ENCODE measurements at places on chromosomes 16 and 17.
A peak's percentile ranks its signal among the peaks of the same experiment; 100 is the strongest.

GRCh38 chr16:28300327-28300726 is 8.0 kb downstream of the SBK1 start:
- no peak for DNase-seq

DNA sequence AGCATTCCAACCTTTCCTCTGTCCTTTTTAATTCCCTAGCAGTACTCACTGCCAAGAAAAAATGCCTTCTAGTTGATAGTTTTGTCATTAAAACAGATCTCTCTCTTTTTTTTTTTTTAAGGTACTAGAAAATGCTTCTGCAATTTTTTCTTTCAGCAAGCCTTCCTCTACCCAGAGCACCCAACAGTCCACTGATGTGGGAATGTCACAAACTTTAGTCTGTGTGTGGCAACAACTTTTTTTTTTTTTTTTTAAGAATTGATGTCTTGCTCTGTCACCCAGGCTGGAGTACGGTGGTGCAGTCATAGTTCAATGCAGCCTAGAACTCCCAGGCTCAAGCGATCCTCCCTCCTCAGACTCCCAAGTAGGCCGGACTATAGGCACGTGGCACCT is 34.7 kb downstream of the CDRT15 start:
- no peak for DNase-seq

DNA sequence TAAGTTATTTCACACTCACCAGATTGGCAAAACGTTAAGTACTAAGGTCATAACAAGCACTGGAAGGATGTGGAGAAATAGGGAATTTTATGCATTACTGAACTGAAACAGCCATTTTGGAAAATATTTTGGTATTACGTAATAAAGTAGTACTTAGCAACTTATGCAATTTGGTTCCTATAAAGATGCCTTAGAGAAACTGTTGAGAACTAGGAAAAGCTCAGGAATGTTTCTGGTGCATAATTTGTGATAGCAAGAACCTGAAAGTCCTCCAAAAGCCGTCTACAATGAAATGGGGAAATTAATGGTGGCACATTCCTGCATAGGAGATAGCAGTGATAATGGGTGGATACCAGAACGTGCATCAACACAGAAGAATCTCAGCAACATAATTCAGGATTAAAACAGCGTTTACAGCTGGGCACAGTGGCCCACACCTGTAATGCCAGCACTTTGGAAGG is 472.5 kb downstream of the WWOX start:
- no peak for DNase-seq

DNA sequence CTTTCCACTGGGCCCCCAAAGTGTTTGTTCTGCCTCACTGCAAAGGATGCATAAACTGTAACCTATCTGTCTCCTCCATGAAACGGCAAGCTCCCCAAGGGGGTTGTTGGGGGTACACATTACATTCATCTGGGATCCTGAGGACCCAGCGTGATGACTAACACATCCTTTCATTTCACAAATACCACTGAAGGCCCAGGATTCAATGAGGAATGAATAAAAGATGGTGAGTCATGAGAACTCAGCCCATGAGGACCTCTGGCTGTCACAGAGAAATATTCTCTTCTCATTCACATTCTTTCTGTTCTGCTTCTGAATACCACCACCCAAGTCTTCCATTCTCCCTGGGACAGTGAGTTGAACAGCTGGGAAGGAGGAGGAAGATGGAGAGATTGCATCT is 149.8 kb downstream of the RBFOX3 start:
- DNase-seq, result no peak

- DNase-seq, result peak; percentile 92
Observed at GRCh38 chr17:65122836-65123756, 14.1 kb upstream of the RGS9 start.

GRCh38 chr16:79151-80054 is 1.4 kb downstream of the MPG start:
- DNase-seq, result no peak

GRCh38 chr16:56121156-56121500 is 70.2 kb upstream of the GNAO1 start:
- no peak for DNase-seq

DNA sequence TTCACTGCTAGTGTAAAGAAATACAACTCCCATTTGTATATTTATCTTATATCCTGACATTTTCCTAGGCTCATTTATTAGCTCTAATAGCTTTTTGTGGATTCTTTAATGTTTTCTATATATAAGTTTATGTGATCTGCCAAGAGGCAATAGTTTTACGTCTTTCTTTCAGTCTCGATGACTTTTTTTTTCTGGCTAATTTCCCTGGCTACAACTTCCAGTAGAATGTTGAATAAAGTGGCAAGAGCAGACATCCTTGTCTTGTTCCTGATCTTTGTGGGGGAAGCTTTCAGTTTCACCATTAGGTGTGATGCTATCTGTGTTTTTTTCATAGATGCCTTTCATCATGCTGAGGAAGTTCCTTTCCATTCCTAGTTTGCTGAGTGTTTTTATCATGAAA is 43.9 kb upstream of the ABCA3 start:
- no peak for DNase-seq

GRCh38 chr17:47078801-47079200 is 99.7 kb upstream of the RPRML start:
- DNase-seq, result no peak

GRCh38 chr17:50136096-50136687 is 6.2 kb upstream of the SAMD14 start:
- no peak for DNase-seq

- DNase-seq, result no peak
Observed at GRCh38 chr16:23223368-23223767, 40.8 kb downstream of the SCNN1G start.

- no peak for DNase-seq
Observed at GRCh38 chr17:44272321-44272951, 4.5 kb upstream of the SLC4A1 start.

DNA sequence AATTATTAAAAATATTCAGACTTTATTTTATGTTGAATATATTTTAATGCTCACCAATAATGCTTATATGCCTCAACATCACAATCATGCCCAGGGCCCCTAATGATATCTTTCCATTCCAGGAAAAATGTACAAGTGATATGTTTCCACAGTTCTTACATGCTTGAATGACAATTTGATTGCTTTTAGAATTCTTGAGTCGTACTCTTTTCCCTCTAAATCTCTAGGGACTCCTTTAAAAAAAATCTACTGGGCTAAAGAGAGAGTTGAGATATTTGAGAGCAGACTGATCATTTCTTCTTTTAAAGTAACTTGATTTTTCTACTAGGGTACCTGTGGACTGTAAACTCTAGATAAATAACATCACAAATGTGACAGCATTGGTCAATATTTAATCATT is 18.2 kb upstream of the HLF start:
- DNase-seq, result no peak

- no peak for DNase-seq
Observed at GRCh38 chr16:87077750-87078127, 239.5 kb downstream of the C16orf95 start.

- no peak for DNase-seq
Observed at GRCh38 chr16:64469906-64470702, 651.8 kb downstream of the CDH11 start.

- no peak for DNase-seq
Observed at GRCh38 chr16:15611610-15612009, 31.3 kb downstream of the MARF1 start.

DNA sequence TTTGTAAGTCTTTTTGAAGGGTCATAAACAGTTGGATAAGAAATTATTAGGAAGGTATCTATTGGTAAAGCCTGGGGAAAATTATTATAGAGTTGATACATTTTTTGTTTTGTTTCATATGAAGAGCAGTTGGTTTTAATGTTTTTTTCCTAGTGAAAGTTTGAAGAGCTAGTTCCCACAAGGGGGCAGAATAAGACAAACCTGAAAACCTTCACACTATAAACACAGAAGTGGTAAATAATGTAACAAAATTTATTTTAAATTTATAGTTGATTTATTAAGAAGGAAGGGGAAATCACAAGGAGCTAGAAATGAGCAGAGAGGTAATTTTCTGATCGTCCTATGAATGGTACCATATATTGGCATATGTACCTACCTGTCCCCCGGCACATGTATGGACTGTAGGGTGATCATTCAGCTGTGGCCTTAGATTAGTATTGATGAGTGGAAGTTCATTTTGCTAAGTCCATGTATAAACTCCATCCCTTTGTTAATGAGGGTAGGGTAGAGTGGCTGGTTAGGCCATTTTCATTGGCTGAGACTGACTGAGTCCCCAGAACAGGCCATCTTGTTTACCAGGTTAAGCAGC is 116.3 kb downstream of the TANC2 start:
- no peak for DNase-seq

DNA sequence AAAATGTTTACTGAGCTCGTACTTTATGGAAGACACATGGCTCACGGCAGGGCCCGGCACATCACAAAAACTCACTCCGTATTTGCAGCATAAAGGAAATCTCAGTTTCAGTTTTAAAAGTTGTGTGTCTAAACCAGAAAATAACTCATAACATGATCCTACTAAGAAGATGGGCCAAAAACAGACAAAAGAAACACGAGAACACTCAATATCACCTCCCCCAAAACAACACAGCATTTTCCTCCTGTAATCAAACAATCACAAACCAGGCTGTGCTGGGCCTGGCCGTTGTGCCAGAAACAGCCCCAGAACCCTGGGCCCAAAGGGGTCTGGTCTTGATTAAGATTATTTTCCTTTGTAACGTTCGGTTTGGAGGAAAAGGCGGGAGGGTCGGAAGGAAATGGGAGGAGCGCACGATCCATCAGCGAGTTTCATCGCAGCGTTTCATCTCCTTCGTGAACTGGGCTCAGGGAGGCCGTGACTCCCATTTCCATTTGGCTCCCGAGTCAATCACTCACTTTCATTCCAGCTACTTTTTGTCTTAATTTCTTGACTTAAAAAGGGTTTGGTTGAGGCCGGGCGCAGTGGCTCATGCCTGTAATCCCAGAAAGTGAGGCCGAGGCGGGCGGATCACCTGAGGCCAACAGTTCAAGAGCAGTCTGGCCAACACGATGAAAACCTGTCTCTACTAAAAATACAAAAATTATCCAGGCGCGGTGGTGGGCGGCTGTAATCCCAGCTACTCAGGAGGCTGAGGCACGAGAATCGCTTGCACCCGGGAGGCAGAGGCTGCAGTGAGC is 61.4 kb downstream of the NXN start:
- DNase-seq, result no peak

DNA sequence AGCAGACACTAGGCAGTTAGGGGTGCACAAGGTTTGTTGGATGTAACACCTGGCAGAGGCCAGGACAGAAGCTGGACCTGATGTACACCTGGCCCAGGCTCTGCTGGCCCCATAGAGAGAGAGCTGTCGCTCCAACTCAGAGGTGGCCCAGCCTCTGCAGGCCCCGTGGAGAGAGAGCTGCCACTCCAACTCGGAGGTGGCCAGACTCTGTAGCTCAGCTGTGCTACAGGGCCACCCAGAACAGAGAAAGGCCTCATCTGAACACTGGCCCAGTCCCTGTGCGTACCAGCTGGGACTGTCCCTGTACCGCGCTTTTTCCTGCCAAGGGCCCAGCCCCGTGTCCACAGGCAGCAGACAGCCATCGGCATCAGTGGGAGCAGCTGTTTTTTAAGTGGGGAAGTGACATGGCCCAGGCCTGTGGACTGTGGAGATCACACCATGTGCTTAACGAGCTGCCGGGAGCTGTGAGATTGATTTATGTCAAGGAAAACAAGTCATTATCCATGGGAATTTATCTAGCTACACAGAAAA is 176.4 kb upstream of the CHMP6 start:
- no peak for DNase-seq

GRCh38 chr16:70476272-70477020 is 22.1 kb downstream of the FCSK start:
- DNase-seq, result no peak

DNA sequence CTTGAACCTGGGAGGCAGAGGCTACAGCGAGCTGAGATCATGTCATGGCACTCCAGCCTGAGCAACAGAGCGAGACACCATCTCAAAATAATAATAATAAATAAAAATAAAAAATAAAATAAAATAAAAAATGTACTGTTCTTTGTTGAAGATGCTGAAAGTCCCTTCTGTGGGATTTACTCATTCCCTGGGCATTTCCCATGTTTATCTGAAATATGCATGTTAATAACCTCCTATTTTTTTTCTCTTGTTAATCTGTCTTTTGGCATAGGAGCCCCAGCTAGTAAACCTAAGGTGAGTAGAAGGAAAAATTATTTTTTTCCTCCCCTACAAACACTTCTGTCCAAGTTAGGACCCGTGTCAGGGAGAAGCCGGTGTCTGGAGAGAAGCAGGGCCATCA is 34.4 kb downstream of the TMEM92 start:
- no peak for DNase-seq

GRCh38 chr17:67995570-67996263 is 552 bp downstream of the C17orf58 start:
- no peak for DNase-seq

- no peak for DNase-seq
Observed at GRCh38 chr16:75238853-75239541, 12.4 kb downstream of the BCAR1 start.

GRCh38 chr16:6132121-6132520 is 1034.5 kb upstream of the EEF2KMT start:
- DNase-seq, result no peak

DNA sequence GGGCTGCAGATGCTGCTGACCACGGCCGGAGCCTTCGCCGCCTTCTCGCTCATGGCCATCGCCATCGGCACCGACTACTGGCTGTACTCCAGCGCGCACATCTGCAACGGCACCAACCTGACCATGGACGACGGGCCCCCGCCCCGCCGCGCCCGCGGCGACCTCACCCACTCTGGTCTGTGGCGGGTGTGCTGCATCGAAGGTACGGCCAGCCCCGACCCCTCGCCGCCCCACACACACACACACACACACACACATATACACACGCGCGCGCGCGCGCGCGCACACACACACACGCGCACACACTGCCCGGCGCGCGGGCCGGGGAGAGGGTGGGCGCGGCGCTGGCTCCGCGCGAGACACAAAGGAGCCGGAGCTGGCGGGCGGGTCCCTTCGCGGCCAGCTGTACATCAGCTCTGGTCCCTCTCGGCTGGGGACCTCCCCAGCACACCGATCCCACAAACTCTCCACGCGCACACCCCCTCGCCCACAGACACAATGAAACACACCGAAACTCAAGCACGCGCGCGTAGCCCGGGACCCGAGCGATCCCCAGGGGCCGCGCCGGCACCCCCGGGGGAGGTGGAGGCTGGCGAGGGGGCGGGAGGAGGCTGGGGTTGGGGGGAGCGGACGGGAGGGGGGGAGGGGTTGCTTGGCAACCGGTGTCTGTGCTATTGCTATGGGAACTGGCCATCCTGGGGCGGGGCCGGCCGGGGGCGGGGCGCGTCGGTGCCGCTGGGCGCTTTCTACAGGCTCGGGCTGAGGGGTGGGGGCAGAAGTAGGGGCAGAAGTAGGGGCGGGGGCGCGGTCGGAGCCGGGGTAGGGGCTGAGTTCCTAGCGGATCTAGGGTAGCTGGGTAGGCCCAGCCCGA is 658 bp downstream of the CACNG4 start:
- peak; percentile 4 for DNase-seq
